ENCODE measurements at places on chromosomes 3 and 15. TPM values are rescaled to one million over a fixed set of nuclear protein-coding genes. Genes with fewer than 3 reads are reported as not detected.

GCSAM gene
- total RNA-seq = 0.88 TPM

SLC6A20 gene
- total RNA-seq = 35.2 TPM

GCNT3 gene
- total RNA-seq = 14.8 TPM

- H3K36me3 ChIP-seq = no peaks in the 10 kb centered on the region
- H3K4me1 ChIP-seq = peaks cover 8% of the 10 kb centered on the region
Measured at GRCh38 chr3:195086341-195086740, 184.6 kb downstream of the XXYLT1 start.

DNA sequence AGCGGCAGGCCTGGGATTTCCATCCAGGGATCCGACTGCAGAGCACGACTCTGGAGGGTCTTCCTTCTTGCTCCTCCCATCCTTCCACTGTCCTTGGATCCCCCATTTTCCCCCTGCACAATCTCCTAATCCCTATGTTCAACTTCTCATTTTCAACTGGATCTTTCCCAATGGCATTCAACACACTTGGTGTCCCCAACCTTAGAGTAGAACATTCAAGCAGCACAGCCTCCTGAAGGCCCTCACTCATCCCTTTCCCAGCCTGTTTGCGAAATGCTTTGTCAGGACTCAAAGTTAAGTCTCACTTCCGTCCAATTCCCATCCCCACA is 32.3 kb downstream of the RPN1 start:
- no peak for DNase-seq
- H3K4me3 ChIP-seq = peak overlapping the region; percentile 86
- H3K27ac ChIP-seq = peak overlapping the region; percentile 76
- peaks cover 31% of the 10 kb centered on the region for H3K36me3 ChIP-seq

DNA sequence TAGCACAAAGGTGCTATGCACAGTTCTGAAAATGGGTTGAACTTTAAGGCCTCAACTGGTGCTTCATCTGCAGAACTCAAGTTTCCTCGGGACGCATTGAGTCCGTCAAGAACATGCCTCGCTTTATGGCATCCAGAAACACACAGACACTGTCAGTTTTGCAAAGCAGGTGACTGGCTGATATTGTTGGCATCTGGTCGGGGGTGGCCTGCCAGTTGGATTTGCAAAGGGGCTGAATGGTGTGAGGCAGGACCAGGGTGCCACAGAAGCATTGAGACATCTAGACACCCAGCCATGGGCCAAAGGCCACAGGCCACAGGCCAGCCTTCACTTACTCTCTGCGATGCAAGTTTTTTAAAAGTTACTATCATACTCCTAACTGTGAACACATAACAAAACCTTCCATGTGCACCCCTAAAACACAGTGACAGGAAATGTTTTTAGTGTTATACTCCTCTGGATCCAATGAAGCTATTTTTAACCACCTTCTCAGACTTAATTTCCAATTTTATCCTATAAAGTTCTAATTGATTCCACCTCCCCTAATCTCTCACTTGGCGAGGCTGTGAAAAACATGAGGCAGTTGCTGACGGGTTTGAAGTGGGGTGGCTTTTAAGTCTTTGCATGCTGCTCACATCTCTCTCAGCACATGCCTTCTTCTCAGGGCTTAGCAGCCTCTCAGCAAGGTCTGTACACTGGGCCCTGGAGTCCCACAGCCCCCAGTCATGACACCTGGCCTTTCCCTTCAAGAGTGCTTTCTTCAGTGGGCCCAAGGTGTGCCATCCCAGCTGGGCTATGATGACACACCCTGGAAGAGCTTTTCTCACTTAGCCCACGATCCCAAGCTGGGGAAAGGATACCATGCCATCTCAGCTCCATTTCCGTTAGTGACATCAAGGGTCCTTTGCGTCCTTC is 38.5 kb upstream of the DUSP7 start:
- H3K36me3 ChIP-seq = no peaks in the 10 kb centered on the region
- no peaks in the 10 kb centered on the region for H3K27me3 ChIP-seq
- DNase-seq = no peak
- no peak overlapping the region for H3K4me3 ChIP-seq

DNA sequence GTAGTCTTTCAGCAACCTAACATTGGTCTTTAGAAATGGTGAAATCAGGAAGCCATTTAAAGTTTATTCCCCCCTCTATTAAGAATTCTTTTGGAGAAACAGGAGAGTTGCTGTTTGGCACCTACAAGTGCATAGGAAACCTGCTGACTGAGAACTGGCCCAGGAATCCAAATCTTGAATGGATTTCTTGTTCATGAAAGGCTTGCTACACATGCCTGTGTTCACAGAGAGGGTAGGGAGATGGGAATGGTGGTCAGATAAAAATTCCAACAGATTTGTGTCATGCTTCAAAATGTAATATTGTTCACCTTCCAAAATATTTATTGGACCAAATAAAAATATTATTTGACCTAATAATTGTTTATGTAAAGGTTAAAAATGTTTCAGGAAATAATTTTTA is 24.2 kb upstream of the ZPLD1 start:
- H3K27ac ChIP-seq = no peak overlapping the region
- H3K36me3 ChIP-seq = no peaks in the 10 kb centered on the region
- H3K4me1 ChIP-seq = no peaks in the 10 kb centered on the region
- DNase-seq = no peak
- H3K27me3 ChIP-seq = no peaks in the 10 kb centered on the region
- H3K4me3 ChIP-seq = no peak overlapping the region

Data from kidney (tissue), 22 donors.